Fibroblast of upper back skin (primary cell): ENCODE measurements at places on chromosomes 1 and 21.

GRCh38 chr1:165828669-165829329 lies 1.4 kb downstream of the UCK2 start:
- DNase-seq = peak; percentile 86

GRCh38 chr1:88228114-88228513 lies 456.0 kb upstream of the PKN2 start:
- DNase-seq = no peak

- DNase-seq = no peak
These were observed 33.5 kb upstream of the HIVEP3 start for GRCh38 chr1:41952208-41952607.

- no peak for DNase-seq
These were observed 47.7 kb downstream of the PGM1 start for GRCh38 chr1:63640633-63641567.

GRCh38 chr1:241630899-241631298 lies 9.3 kb downstream of the CHML start:
- no peak for DNase-seq

DNA sequence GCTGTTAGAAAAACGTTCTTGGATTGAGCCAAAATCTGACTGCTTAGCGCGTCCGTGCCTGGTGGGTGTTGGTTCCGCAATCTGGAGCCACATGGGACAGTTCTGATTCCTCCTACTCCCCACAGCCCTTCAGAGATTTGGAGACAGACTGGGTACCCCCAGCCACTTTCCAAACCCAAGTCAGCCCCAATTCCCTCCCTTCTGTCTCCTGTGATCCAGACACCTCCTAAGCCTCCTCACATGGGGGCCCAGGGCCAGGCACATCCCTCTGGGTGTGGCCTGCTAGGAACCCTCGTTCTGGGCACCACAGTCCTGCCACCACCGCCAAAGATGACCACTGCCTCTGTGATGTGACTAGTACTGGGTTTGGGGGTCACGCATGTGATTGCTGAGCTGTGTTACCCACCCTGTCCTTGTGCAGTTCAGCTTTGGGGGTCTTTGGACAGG lies 4.8 kb downstream of the PLA2G5 start:
- DNase-seq = peak; percentile 10

GRCh38 chr1:246113555-246114095 lies 393.5 kb downstream of the SMYD3 start:
- no peak for DNase-seq

- peak; percentile 41 for DNase-seq
These were observed 72.6 kb upstream of the TARDBP start for GRCh38 chr1:10939654-10940450.

- no peak for DNase-seq
These were observed 13.0 kb upstream of the ARHGAP29 start for GRCh38 chr1:94250341-94250740.

DNA sequence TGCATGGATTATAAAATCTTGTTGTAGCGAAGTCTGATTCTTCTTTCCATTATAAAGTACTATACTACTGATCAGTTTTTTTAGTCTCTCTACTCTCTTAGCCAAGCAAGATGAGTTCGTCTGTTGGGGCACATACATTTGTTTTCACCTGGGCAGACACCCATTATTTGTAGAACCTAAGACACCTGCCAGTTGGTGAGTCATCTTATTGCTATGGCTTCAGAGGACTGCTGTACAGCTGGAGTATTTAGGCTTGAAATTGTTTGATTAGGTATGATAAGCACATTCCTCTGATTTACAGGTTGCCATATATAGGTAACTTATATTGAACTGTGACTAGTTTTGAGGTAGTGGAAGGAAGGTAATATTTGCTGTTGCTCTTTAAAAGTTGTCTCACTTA lies 17.2 kb downstream of the RBM15 start:
- DNase-seq = no peak

GRCh38 chr1:24926563-24927249 lies 3.4 kb downstream of the RUNX3 start:
- DNase-seq = no peak
